SIG-M5 (cell line): ENCODE measurements at places on chromosomes 3 and 15.

DNA sequence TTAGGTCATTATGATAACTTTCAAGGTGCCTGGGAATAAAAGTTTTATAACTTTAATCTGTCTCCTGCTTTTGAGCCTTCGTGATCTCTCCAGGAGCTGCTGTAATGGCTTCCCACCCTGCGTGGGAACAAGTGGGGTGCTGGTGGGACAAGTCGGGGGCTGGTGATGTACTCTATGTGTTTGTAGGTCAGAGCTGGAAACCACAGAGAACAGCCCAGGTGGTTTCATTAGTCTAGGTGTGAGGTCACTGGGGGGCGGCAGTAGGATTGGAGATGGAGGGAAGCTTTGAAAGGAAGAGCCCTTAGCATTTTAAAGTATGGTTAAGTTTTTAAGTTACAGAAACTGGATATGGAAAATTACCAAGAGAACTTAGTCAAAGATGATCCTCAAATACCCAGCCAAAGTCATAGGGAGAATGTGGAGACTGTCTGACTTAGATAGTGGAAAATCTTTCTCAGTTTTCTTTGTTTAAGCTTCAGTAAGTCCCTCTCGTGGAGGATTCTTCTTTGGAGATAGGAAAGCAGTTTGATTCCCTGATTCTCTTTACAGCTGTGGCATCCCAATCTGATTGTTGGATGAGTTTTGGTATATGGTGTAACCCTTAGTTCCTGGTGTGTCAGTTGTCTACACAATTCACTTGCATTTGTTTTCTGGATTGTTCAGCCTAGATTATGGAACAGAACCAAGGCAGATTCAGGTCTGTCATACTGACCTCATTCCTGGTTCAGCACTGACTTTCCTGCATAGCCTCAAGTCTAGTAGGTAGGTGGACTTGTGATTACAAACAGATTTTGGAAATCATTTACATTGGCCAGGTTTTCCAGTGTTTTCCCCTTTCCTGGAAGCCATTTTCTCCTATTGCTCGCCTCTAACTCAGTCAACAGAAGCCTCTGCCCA lies 115.6 kb downstream of the FNDC3B start:
- no peak for DNase-seq

- no peak for DNase-seq
These were observed 98.0 kb upstream of the TLE3 start for GRCh38 chr15:70195587-70196305.

DNA sequence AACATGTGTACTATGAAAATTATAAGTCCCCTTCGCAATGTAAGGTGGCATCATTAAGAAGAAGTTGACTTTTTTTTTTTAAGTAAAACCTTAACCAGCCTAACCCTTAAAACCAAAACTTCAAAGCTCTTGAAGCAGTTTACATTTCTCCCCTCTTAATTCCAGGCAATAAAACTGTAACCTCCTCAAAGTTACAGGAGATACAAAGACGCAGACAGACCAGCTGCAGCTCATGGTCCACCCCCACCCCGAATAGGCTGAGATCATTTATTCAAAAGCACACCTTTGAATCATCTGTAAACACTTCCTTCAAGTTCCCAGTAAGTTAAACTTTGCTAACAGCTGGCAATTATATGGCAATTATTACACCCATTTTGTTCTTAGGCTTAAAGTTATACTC lies 414.5 kb downstream of the ERC2 start:
- DNase-seq, result no peak

DNA sequence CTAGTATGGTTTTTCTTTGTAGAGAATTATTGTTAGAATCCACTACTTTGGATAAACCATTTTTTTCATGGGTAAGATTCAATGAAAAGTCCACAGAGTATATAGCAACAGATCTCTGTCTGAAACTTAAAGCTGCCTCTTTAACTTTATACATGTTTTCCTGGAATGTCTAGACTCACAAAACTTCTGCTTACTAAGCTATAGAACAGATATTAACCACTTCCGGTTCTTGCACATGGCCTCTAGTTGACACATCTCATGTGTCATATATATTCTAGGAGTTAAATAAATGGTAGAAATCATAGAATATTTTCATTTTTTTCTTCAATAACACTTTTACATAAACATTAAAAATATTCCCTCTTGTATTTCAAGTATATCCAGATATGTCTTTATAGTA lies 1693.9 kb downstream of the SI start:
- no peak for DNase-seq

DNA sequence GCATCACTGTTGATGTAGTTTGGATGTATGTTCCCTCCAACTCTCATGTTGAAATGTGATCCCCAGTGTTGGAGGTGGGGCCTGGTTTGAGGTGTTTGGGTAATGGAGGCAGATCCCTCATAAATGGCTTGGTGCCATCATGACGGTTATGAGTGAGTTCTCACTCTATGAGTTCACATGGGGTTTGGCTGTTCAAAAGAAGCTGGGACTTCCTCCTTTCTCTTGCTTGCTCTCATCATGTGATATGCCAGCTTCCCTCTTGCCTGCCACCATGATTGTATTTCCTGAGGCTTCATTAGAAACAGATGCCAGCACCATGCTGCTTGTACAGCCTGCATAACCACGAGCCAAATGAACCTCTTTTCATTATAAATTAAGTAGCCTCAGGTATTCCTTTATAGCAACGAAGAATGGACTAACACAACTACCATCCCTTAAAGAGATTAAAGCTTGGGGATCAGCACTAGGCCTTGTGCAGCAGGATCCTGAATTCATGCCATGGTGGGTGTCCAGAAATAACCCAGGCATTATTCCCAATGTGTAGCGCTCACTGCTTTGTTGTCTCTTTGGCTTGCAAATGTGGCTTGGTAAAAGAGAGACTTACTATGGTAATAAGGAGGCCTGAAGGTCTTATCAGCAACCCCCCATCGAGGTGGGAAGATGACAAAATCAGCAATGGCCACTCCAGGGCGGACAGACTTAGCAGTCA lies 41.9 kb downstream of the NDUFB4 start:
- no peak for DNase-seq

GRCh38 chr3:81911221-81911620 lies 149.8 kb upstream of the GBE1 start:
- no peak for DNase-seq

DNA sequence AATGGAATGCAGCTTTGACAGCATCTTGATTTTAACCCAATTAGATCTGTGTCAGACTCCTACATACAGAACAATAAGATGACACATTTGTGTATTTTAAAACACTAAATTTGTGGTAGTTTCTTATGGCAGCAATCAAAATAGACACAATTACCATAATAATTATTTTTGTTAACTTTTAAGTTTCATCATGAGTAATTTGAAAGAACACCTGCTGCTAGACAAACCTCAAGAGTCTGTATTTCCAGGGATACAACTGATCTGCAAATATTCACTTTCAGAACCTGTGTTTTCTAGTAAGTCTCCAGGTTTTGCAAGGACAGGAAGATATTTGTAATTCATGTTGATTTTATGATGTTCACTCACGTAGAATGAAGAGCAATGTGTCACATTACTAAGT lies 736.8 kb downstream of the DIPK2A start:
- DNase-seq, result no peak
